ENCODE measurements at places on chromosomes 16 and 17.

GRCh38 chr16:35506898-35507194, 2047.4 kb downstream of the TP53TG3F start:
- no peak for DNase-seq

DNA sequence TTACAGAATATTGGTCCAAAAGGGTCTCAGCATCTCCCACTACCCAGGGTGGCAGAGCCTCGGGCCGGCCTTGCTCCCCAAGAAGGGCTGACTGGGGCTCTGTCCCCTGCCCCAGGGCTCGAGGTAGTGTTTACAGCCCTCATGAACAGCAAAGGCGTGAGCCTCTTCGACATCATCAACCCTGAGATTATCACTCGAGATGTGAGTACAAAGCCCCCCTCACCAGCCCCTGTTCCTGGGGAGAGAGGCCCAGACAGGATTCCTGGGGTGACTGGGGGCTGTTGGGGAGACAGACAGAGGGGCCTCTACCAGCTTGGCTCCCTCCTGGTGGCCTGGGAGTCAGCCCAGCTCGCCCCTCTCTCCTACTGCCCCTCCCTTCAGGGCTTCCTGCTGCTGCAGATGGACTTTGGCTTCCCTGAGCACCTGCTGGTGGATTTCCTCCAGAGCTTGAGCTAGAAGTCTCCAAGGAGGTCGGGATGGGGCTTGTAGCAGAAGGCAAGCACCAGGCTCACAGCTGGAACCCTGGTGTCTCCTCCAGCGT, 6.1 kb upstream of the NLRC5 start:
- DNase-seq: no peak

DNA sequence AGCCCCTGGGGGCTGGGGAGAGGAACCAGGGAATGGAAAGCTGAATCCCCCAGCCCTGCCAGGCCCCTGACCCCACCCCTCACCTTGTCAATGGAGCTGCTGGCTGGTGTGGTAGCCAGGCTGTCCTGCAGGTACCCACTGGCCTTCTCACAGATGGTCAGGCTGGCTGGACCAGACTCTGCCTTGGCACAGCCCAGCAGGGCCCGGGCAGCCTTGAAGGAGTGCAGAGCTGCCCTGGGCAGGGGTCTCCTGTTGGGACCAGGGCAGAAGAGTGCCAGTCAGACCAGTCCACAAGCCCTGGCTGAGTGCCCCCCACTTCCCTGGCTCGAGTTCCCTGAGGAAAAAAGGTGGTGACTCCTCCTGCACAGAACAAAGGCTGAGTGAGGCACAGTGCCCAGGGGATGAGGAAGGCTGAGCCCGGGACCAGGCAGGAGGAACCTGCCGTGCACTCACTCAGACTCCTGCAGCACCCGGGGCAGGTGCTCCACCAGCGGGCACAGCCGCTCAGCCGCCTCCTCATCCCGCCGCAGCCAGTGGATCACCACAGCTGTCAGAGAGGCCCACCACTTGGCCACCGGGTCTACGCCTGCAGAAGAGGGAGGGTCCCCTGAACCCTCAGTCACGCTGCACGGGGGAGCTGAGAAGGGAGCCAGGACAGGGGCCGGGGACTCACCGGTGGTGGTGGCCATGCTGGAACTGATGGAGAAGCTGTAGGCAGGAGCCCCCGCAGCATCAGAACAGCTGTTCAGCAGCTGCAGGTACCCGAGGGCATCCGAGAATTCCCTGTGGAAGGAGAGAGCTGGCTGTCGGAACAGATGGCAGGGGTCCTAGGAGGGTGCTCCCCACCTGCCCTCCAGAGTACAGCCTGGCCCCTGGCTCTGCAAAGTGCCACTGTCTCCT, 22.4 kb downstream of the SREBF1 start:
- no peak for DNase-seq

DNA sequence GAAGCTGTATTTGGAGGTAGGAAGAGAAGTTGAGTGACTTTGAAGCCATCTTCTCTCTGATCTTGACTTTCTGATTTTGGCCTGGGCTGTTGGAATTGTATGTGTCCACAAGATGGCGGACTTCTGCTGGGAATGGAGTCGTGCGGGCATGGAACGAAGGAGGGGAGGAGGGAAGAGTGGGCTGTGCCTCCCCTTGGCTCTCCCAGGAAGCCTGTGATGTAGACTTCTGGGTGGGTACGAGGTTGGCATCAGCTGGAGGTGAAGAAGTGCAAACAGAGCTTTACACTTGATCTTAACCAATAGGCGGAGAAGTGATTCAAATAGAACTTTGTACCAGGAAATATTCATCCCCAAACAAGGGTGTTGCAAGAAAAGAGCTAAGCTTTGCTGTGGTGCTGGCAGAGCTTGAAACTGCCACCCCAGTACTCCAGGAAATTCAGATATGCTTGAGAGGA, 7.4 kb upstream of the TMEM220 start:
- DNase-seq: no peak

- DNase-seq: no peak
Measured at GRCh38 chr17:50288306-50288705, 14.0 kb downstream of the TMEM92 start.

- no peak for DNase-seq
Measured at GRCh38 chr17:50122945-50123344, 7.0 kb downstream of the SAMD14 start.

GRCh38 chr16:8645141-8645521, 23.6 kb downstream of the METTL22 start:
- DNase-seq: no peak

- DNase-seq: no peak
Measured at GRCh38 chr16:46768809-46769208, 20.7 kb upstream of the MYLK3 start.

- DNase-seq: no peak
Measured at GRCh38 chr16:79687249-79688130, 87.0 kb upstream of the MAF start.

- no peak for DNase-seq
Measured at GRCh38 chr16:75022567-75022966, 23.7 kb downstream of the ZNRF1 start.

DNA sequence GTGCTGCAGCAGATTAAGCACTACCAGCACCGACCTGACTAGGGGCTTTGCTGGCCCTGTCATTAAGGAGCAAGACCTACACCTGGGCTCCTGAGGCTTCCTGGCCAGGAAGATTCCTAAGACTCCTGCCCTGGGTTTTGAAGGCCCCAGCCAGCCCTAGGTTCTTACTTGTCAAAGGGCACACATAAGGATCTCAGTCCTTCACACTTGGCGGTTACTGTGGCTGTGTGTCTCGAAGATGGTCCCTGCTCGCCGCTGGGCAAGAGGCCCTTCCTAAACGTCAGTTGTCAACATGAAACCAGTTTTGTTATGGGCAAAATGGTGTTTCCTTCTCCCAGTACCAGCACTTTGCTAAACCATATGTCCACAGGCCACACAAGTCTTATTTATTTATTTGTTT, 470.6 kb downstream of the TOX3 start:
- DNase-seq: no peak

DNA sequence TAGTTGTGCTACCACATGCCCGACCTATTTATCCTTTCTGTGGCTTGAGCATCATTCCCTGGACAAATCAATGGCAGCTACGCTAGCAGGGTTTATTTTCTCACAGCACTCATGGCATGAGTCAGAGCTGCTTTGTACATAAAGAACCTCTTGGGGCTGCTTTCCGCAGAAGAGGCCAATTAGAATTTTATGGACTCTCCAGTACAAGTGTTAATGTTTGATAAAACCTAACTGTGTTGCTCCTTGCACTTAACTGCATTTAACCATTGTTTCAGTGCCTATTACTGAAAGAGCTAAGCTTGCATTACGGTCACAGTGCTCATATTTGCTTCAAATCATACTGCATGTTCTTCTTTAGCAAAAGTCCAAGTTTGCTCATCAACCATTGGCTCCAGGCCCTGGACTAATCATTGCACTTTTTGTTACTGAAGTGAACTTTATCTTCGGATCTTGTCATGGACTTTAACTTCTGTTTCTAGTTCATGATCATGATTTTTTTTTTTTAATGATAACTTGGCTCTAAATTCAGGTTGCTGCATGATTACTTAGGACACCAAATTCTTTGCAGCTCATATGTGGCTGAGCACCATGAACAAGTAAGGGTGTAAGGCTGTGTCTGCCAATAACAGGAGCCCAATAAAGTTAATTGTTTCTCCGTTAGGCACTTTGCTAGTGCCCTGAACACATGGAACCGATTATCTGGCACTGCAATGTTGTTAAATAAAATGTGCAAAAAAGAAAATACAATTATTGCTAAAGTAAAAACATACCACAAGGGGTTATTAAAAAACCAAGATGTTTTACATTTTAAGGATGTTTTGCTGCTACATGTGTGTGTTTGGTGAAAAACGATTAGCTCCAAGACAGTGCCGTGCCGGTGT, 492.2 kb downstream of the KCNJ2 start:
- DNase-seq: no peak

GRCh38 chr17:76119409-76120371, 16.1 kb upstream of the EXOC7 start:
- DNase-seq: no peak

DNA sequence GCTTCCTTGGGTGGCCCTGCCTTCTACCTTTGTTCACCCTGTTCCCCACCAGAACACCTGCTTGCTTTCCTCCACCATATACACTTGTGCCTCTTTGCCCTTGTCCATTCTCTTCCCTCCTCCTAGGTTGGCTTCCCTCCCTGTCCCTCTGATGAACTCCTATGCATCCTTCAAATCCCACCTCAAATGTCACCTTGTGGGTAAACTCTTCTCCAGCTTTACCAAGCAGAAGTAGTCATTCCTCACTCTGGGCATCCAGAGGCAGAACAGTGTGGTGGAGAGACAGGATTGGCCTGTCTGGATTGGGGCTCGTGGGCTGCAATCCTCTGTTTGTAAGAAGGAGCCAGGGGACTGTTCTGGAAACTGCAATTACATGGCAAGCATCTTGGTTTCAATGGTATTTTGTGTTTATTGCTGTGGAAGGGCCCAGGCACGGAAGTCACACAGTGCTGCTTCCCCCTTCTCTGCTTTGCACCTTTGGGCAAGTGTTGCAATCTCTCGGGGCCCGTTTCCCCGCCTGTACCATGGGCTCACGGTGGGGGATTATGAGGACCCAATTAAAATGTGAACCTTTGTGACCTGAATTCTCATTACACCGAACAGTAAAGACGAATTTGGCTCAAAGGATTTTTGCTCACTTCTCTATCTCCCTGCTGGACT, 21.9 kb upstream of the NXPH3 start:
- no peak for DNase-seq

- DNase-seq: no peak
Measured at GRCh38 chr17:51736356-51736755, 422.2 kb downstream of the CA10 start.

- DNase-seq: no peak
Measured at GRCh38 chr16:31243734-31244670, 15.8 kb upstream of the ITGAM start.

DNA sequence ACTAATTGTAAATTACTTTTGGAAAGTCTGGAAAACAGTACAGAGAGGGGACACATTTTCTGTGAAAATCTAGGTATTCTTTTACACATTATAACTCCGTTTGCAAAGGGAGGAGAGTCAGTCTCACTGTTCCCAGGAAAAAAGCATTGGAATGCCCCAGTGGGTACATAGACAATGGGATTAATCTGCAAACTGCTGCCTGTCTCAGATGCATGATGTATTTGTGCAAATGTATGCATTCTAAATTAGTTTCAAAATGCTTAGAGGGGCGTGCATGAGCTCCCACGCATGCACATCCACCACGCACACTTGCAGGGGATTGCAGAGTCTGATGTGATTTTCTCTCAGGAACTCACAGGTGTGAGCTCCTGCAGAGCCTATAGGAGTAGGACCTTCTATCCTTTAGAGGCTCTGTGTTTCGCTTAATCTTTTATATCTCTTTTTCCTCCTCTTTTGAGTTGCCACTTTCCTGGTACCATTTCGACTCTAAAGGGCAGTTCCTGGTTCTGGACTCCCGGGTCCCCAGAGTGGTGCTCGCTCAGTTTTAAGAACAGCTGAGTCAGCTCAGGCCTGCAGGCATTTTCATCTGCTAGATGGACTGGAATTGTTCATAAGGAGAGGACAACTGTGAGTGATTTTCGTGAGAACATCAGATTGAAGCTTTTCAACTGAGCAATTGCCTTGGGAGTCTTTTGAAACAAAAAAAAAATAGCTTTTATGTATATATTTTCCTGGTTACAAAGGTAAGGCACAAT, 1.1 kb downstream of the BCO1 start:
- no peak for DNase-seq

DNA sequence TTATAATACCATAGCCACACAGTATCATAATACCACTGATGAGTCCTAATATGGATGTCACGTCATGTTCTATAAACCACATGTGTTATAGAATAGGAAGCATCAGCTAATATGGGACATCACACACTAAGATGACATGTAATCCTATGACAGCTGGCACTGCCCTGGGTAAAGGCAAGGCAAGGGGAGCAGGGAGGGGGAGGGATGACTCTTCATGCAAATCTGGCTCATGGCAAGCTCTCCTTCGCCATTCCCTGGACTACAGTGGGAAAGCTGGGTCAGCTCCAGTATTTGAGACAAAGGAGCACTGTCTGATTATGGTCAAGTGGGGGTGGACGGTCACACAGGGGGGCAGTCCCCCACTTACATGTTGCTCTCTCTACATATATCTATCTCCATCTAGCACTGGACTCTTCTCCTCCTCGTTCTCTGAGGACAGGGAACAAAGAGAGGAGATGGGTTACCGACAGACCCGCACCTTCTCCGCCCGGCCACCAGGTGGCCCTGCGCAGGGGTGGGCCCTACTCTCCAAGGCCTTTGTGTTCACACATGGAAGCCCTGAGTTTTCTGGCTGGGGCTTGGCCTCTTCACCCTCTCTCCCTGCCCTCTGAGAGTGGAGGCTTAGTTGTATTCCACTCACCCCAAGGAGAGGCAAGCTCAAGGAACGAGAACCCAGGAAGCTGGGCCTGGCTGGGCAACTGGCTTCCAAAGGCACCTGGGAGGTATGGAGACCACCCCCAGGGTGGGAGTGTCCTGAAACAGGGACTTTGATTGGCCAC, 23.4 kb upstream of the MPO start:
- no peak for DNase-seq

DNA sequence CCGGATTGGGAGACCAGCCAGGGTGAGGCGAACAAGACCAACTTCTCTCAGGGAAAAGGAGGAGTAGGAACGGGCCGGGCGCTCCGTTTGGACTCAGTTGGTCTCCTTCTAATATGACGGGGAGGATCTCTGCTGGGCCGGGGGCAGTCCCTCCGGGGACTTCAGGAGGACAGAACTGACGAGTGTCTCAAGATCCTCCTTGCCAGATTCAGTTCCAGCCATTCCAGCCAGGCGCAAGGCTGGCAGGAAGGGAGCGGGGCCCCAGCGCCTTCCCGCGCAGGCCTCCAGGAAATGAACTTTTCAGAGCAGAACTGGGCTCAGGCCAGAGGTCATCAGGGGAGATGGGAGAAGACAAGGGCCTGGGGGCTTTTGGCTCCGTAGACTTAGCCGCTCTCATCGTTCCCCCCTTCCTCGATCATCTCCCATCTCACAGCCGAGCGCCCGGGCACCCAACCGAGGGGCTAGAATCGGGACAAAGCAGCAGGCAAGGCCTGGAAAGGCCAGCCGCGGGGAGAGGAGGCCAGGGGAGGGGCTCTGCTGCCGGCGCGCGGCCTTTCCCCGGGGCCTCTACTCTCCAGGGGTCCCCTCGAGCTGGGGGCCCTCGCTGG, 1.6 kb downstream of the ZNF423 start:
- no peak for DNase-seq

GRCh38 chr17:17590883-17591354, 589 bp downstream of the PEMT start:
- no peak for DNase-seq

- DNase-seq: no peak
Measured at GRCh38 chr16:56919099-56919800, 12.7 kb upstream of the HERPUD1 start.
